ENCODE measurements at places on chromosomes 16 and 17.

DNA sequence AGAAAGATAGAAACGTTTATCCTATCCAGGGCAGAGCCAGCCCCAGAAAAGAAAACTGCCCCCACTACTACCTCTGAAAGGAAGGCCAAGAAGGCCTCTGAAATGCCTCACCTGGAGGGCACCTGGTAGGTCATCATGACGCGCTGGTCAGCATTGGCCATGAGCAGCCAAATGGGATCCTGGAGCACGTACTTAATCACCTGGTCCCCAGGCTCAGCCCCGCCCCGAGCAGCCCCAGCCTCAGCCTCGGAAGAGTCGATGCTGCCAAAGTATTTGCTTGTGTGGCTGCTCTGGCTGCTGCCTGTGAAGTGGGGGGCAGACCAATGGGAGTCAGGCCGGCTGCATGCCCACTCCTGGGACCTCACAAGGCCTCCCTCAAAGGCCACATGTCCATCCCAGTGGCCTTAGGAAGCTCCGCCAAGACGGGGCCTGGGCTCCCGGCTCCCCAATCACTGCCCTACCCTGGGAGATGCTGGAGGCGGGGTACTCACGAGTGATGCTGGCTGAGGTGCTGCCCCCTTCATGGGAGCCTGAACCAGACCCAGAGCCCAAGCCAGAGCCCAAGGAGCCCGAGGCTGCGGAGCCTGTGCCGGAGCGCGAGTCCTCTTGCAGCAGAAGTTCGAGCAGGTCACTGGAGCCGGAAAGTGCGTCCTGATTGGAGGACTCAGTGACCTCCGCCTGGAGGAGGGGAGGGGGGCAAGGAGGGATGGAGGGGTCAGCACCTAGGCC is 9.9 kb downstream of the PER1 start:
- no peak for DNase-seq

DNA sequence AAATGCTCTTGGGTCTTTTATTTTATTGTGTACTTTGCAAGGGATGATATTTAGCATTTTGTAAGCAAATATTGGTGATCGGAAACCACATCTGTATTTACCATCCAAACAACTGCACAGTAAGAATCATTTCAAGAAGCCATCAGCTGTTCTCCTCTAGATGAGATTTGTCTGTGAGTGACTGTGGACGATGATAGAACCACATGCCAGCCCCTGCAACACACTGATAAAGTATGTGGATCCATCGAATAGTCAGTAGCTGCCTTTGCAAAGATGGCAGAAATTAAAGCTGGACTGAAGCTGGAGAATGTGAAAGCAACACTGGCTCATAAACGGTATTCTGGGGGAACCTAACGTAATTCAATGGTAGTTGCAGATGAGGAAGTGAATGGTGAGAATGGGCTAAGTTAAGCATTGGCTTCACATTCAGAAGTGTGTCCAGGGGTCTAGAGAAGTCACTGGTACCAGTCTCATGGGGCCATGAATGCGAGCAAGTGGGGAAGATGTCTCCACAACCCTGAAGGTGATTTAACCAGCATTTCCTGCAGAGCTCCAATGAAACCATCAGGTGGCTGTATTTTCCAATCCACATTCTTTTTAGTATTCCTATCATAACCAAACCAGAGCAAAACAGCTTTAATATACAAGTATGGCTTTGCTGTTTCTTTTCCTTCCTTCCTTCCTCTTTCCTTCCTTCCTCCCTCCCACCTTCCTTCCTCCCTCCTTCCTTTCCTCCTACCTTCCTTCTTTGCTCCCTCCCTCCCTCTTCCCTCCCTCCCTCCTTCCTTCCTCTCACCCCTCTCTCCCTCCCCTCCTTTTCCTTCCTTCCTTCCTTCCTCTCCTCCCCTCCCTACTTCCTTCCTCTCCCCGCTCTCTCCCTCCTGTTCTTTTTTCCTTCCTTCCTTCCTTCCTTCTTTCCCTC is 169.4 kb downstream of the ABCA8 start:
- DNase-seq, result no peak

GRCh38 chr16:78288888-78289287 is 189.4 kb downstream of the WWOX start:
- no peak for DNase-seq

DNA sequence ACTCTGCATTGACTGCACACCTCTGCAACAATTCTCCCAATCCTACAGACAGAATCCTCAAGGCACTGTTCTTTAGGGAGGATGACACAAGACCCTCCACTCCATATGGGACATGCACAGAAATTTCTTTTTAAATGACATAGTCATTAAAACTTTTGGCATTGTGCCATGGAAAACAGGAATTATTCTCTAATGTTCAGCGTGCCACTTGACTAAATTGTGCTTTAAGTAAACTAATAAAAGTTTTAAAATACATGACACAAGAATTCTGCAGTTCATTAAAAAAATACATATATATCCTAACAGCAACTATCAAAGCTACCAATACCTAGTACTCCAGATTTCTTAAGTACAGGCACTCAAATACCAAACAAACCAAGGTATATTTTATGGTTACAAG is 16.0 kb downstream of the CEP112 start:
- DNase-seq, result no peak

DNA sequence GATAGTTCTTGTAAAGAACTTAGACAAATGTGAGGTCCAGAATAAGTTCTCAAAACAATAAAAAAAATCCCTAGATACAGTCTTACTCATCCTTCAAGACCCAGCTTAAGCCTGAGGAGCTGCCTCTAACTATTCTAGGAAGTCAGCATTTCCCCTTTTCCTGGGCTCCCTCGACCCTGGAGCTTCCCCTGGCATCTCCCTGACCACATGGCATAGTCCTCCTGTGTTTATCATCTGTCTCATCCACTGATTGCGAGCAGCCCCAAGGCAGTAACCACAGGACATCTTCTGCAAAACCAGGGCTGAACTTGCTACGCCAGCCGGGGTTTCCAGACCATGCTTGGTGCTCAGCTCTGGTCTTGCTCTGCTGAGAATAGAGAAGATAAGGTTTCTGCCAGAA is 36.7 kb upstream of the NLRP1 start:
- no peak for DNase-seq

GRCh38 chr16:68659412-68660358 is 14.6 kb downstream of the CDH3 start:
- no peak for DNase-seq

DNA sequence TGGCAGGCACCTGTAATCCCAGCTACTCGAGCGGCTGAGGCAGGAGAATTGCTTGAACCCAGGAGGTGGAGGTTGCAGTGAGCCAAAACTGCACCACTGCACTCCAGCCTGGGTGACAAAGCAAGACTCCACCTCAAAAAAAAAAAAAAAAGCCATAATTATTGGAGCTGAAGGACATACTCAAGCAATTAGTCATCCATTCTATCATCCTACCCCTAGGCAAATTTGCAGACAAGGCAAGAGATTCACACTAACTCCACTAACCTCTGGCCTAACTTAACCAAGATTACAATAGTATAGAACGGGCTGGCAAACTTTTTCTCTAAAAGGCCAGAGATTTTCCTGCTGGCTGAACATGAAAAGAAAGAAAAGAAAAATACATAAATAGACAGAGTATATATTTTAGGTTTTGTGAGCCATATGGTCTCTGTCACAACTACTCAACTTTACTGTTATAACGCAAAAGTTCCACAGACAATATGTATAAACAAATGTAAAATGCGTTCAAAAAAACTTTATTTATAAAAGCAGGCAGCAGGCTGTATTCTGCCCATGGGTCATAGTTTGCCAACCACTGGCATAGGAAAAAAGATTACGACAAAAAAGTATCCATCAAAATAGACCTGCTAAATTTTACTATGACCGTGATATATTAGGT is 29.7 kb downstream of the BRIP1 start:
- DNase-seq, result no peak

- DNase-seq, result no peak
Measured at GRCh38 chr17:41937970-41938954, 7.8 kb downstream of the ODAD4 start.

DNA sequence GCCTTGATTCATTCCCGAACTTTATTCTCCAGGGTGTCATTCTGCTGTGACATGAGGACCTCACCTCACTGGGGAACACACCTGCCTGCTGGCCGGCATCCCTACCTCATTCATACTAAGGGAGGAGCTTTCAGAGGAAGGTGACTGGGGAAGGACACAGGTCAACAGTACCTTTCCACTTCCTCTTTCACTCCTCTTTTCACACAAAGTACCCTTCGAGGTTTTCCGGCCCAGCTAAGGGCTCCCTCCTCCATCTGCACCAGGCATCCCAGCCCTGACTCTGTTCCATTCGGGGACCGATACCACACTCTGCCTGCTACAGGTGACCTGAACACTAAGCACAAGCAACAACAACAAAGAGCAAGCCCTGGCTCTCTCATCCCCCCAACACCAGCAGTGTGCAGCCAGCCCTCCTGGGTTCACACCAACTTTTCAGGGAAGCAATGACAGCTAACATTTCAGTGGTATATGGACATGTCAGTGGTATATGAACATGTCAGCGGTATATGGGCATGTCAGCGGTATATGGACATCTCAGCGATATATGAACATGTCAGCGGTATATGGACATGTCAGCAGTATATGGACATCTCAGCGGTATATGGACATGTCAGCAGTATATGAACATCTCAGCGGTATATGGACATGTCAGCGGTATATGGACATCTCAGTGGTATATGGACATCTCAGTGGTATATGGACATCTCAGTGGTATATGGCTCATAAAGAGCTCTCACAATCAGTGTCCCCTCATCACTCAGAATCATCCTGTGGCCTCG is 16.0 kb downstream of the TRIM25 start:
- DNase-seq, result peak; percentile 6

GRCh38 chr17:79031996-79032875 is 8.3 kb downstream of the C1QTNF1 start:
- no peak for DNase-seq

DNA sequence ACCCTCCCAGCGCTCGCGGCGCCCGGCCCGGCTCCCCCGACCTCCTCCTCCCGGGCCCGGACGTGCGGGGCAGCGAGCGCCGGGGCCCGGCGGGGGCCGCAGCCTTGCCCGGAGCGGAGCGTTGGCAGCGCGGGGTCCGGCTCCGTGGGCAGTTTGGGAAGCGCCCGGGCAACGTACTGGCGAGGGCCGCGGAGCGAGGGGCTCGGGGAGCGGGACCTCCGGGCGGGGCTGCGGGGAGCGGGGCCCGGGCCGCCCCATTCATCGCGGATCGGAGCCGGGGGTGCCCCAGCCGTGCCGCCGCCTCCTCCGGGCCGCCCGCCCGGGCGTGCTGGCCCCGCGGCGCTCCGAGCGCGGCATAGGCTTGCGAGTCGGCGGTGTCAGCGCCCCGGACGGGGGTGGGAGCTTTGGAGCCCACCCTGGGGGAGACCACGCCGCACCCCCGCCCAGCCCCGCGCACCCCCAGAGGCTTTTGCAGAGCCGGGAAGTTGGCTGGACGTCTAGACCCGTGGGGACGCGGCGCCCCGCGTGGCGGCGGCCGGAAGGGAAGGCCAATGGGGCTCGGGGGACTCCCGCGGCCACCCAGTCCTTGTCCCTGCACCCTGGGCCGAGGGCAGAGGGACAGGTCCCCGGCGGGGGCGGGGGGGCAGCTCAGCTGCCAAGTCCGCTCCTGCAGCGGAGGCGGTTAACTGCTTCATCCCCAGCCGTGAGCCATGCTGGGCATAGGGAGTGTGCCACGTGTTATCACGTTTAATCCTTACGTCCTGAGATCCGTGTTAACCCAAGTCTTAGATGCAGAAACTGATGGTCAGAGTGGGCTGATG is 852 bp downstream of the ZNF469 start:
- peak; percentile 32 for DNase-seq

- DNase-seq, result no peak
Measured at GRCh38 chr17:298791-299450, 53.7 kb downstream of the RPH3AL start.

DNA sequence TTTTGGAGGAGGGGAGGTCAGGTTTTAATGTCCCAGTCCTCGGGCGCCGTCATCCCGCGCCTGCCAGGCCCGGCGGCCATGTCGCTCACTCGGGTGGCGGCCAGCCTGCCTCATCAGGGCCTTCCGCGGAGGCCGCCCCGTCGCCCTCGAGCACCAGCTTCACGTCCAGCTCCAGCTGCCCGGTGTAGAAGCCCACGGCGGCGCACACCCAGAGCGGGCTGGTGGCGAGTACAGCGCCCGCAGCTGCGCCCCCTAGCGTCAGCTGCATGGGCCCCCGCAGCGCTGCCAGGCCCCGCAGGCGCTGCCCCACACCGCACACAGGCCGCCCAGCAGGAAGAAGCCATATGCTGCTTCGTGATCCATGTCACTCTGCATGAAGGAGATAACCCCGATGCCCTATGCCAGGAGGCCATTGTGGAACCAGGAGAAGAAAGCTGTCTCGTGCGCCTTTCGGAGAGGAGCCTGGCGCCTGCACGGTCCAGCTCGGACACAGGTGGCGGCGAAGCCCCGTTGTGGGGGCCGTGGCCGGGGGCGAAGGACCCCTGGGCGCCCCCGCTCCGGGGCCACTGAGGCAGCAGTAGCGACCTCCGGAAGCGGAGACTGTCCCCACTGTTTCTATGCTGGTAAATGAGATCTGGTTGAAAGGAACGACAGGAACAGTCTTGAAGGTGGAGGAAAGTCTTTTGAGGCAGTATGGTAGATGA is 9.6 kb downstream of the AP2B1 start:
- DNase-seq, result no peak

DNA sequence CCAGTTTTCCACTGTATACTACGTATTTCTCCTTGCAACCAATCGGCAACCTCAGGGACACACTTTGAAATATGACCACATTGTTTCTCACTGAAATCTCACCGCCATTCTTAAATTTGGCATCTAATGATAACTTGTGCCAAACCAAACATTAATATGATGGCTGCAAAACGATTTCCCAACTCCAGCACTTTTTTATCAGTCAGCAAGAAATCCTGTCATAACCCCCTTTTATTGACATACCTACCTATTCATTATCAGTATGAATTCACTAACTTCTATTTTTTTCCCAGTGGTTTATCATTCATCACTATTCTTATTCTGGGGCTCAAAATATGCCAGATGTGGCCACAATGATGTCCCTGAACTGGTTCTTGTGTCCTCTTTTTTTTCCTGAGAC is 15.8 kb downstream of the MBTD1 start:
- DNase-seq, result no peak

DNA sequence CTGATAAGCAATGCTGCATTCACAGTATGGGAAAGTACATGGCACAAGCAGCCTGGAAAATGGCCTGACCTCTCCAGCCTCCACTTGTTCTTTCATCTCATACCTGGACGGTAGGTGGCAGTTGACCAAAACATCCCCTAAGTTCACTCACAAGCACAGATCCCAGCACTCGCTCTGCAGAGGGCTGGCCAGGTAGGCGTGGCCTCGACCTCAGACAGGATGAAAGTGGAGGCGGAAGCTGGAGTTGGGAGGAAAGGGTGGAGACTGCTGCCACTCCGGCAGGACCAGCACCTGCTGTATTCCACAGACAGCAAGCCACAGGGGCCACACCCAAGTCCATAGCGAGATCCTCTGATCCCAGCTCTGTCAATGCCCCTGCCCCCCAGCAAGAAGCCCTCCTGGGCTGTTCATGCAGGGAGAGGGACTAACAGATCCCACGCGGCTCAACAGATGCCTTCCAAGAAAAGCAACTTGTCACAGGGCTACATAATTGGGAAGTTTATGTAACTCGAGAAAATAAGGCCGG is 31.3 kb downstream of the ZCCHC14 start:
- DNase-seq, result peak; percentile 44

- DNase-seq, result no peak
Measured at GRCh38 chr16:12063004-12063395, 86.5 kb downstream of the SNX29 start.
